ENCODE measurements at places on chromosomes 11 and 22.

DNA sequence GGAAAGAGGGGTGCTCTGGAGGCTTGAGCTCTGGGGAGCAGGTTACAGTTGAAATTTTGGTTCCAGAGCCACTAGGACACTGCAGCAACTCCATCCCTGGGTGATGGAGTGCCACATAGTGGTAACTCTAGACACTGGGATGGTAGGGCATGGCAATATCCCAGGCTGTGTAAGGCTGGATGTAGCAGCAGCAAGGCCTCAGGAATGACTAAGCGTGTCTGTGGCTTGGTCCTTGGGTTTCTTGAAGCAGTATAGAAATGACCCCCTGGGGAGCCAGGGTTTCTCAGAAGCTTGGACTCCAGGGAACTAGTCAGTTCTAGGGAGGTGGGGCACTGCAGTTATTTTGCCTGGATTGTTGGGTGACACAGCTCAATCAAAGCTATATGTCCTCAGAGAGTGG is 8.1 kb downstream of the MS4A4A start:
- DNase-seq: no peak

GRCh38 chr11:132405728-132406127 is 1035.3 kb downstream of the NTM start:
- DNase-seq: no peak

DNA sequence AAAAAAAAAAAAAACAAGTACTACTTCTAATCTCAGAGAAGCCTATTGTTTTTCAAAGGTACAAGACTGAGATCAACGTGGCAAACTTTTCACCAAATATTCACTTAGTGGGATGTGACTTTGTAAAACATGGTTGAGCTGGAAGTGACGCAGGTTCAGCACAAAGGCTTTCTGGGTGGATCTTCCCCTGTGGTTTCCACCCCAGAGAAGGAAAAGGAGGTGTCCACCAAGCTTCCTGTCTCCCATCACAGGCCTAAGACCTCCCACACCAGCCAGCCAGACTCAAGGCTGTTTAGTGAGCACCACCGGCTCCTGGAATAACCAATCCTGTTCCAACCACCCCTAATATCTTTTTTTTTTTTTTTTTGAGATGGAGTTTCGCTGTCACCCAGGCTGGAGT is 5.7 kb downstream of the TMEM184B start:
- DNase-seq: peak; percentile 51

DNA sequence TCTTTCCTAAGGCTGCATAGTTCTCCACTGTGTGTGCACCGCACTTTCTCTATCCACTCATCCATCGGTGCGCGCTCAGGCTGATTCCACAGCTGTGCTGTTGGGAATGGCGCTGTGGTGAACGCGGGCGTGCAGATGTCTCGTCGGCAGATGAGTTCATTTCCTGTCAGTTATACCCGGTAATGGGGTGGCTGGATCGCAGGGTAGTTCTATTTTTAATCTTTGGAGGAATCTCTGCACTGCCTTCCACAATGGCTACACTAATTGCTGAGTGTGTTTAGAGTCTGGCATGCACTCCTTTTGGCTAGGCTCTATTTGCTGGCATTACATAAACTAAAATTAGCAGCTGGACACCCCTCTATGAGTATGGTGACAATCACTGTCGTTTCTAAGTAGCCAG is 27.9 kb upstream of the KRTAP5-7 start:
- no peak for DNase-seq

DNA sequence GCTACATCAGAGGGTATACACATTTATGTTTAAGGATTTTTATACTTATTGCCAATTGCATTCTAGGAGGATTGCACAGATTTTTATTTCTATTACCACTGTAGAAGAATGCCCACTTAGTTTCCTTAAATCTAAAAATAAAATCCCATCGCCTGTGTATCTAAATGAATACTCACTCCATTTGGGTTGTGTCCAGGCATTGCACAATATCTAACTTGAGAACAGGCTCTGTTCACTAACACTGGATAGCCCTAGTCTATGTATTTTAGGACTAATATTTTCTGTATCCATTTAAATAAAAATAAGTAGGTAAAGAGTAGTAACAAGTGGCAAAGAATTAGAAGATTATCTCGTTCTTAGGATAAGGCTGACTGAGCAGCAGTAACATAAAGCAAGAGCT is 4.1 kb downstream of the C11orf52 start:
- DNase-seq: no peak

DNA sequence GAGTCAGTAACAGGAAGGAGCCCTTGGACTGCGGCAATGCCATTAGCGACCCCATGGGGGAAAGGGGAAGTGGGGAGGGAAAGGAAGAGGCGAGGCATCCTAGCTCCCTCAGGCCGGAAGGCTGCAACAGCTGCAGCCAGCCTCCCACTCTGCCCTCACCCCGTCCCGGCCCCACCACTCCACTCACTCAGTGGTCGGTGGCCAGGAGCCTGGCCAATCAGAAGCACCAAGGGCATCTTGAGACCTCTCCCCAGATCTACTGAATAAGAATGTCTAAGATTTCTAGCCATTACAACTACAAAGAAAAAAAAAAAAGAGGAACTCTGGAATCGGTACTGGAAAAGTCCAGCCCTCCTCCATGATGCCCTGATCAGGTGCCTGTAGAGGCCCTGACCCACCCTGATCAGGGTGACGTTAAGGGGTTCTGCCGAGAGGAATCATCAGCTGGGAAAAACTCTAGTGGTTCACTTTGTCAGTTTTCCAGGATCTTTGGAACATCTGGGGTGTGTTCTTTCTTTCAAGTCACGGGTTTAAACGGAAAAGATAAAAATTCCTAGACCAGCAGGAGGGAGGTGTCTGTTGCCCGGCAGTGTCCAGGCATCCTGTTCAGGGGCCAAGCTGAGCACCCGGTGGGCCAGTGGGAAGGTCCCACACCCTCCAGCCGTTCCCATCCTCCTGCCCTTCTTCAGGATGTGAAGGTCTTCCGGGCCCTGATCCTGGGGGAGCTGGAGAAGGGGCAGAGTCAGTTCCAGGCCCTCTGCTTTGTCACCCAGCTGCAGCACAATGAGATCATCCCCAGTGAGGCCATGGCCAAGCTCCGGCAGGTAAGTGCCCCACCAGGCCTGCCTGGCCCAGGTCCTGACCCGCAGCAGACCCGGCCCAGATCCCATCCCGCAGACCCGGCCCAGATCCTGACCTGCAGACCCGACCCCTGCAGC is 14.4 kb downstream of the OAF start:
- no peak for DNase-seq

GRCh38 chr22:45376703-45377102 is 36.7 kb downstream of the SMC1B start:
- no peak for DNase-seq

- DNase-seq: no peak
Observed at GRCh38 chr11:62852523-62853188, 13.3 kb upstream of the WDR74 start.

DNA sequence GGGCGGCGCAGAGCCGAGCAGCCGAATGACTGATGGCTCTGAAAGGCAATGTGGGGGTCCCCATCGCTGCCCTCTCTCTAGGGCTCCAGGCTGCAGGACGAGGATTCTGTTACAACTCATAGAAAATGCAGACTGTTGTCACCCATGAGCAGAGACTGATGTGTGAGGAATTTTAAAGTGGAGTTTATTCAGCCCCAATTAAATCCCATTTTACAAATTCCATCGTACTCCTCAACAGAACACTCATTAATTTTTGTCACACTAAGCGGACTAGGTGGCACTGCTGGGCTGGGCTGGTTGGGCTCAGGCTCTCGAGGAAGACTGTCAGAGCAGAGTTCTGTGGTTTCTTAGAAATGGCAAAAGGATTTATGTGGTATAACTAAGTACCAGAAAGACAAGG is 102.6 kb upstream of the SPON1 start:
- no peak for DNase-seq

DNA sequence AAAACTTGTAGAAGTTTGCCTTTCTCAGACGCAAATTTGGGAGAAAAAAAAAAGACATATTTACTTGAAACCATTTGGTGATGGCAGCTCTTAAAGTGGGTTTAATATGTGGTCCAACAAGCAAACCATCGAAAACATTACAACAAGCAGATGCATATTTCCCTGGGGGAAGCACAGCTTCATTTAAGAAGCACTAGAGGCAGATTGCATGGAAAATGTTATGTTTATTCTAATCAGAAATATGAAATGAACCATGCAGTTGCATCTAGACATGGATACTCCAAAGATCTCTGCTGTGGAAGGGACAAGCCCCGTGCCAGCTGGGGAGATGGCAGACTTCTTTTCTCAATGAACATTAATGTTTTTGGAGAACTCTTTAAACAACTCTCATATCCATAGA is 57.4 kb upstream of the PARVA start:
- DNase-seq: no peak

- DNase-seq: no peak
Observed at GRCh38 chr22:47067911-47068625, 305.6 kb downstream of the TBC1D22A start.

DNA sequence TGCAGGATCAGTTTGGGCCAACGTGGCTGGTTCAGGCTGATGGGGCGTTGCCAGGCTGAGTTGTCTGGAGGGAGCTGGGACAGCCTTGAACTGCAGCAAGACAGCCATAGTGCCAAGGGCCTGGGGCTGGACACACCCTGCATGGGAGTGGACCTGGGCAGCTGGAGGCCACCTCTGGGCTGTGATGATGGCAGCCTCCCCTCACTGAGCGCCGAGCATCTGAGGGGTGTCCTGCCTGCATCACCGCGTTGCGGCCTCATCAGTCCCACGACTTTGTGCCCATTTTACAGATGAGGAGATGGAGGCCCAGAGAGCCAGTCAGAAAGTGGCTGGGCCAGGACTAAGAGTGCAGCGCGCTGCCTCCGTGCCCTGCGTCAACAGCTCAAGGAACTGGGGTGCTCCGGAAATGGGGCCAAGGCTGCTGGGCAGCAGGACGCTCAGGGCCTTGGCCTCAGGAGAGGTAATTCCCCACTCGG is 590 bp upstream of the TSPO start:
- no peak for DNase-seq

DNA sequence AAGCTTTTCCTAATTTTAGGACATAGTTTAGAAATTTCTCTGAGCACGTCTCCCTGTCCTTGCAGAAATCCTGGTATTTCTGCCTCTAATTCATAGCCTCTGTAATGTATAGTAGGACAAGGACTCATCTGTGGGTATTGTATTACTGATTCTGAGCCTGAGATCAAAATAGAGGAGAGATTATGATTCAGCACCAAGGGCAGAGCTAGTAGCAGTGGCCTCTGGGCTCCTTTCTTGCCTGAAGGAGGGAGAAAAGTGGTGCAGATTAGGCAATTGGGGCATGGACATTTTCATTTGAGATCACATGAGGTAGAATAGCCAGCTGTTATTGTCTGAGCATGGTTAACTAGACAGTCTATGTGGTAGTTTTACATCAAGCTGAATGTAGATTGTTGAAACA is 2.8 kb downstream of the MADD start:
- DNase-seq: no peak

DNA sequence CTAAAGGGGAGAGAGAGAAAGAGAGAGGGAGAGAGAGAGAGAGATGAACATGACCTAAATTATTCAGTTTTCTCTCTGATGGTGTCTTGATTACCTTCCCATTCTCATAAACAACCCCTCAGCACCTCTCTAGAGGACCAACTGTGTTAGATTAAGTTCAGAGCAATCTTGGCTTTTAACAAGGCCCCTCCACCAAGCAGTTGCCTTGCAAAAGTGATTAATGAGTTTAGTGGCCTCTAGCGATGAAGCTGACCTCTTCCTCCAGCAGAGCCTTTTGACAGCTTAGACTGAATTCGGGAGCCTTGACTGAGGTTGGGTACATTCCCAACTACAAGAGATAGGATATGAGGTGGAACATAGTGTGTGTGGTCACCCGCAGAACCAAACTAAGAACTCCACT is 66.1 kb downstream of the ARL14EP start:
- DNase-seq: no peak

- no peak for DNase-seq
Observed at GRCh38 chr22:50641696-50642607, 14.0 kb upstream of the ARSA start.

GRCh38 chr22:31039393-31039792 is 41.7 kb upstream of the SMTN start:
- DNase-seq: no peak

DNA sequence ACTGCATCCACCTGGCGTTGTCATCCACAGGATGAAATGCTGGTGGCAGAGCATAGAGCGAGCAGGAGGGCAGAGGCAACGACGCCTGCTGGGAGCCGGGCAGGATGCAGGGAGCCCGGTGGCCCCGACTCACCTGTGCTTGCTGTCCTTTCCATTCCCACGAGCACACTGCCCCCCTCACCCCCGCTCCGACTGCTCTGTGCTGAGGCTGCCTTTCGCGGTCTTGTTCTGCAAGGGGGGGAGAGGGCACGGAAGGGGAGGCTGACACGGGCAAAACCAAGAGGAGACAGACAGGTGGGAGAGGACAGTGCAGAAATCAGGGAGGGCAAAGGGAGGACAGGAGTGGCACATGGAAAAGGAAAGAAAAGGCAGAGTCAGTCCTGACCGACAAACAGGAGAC is 37.9 kb upstream of the CYP2D6 start:
- no peak for DNase-seq

GRCh38 chr11:102287964-102288724 is 29.1 kb upstream of the BIRC3 start:
- DNase-seq: no peak

GRCh38 chr22:46079093-46079860 is 71.0 kb upstream of the PPARA start:
- no peak for DNase-seq

- no peak for DNase-seq
Observed at GRCh38 chr11:33323421-33323820, 66.2 kb downstream of the HIPK3 start.

- DNase-seq: no peak
Observed at GRCh38 chr22:18114495-18114894, 3.9 kb downstream of the TUBA8 start.

GRCh38 chr11:94036096-94036495 is 14.9 kb downstream of the HEPHL1 start:
- DNase-seq: no peak

- DNase-seq: no peak
Observed at GRCh38 chr11:34030382-34030781, 21.1 kb upstream of the CAPRIN1 start.

All from stimulated activated CD8-positive, alpha-beta memory T cell treated with anti-CD3 and anti-CD28 coated beads, Interleukin-4, amount 100 ng/mL, for 48 hours (primary cell).